ENCODE measurements at places on chromosomes 2 and 18. TPM values are rescaled to one million over a fixed set of nuclear protein-coding genes. Genes with fewer than 3 reads are reported as not detected.

HOXD8 gene
- polyA plus RNA-seq = 8.2 TPM

MOGAT1 gene
- not detected for polyA plus RNA-seq

DUSP11 gene
- 21.4 TPM for polyA plus RNA-seq

IL36G gene
- not detected for polyA plus RNA-seq

LIMS3 gene
- 5.6 TPM for polyA plus RNA-seq

ASB18 gene
- 0.04 TPM for polyA plus RNA-seq

CCDC178 gene
- 0.06 TPM for polyA plus RNA-seq

LAMA1 gene
- polyA plus RNA-seq = 0.06 TPM

NYAP2 gene
- polyA plus RNA-seq = 0.96 TPM

MRPL44 gene
- 48.4 TPM for polyA plus RNA-seq

ANKRD36C gene
- 0.16 TPM for polyA plus RNA-seq

FBXO11 gene
- 16.3 TPM for polyA plus RNA-seq

ZC3H8 gene
- polyA plus RNA-seq = 8.3 TPM

KIAA2012 gene
- polyA plus RNA-seq = not detected

GALNT5 gene
- not detected for polyA plus RNA-seq

MYL12A gene
- polyA plus RNA-seq = 957 TPM

EMILIN1 gene
- 4.9 TPM for polyA plus RNA-seq

All from psoas muscle (tissue), 8 donors.